Epithelial cell of proximal tubule (primary cell): ENCODE measurements at places on chromosomes 1 and 21. TPM values are rescaled to one million over a fixed set of nuclear protein-coding genes. Genes with fewer than 3 reads are reported as not detected.
A peak's percentile ranks its signal among the peaks of the same experiment; 100 is the strongest.

GRCh38 chr1:112817555-112818373 is 102.6 kb upstream of the PPM1J start:
- no peak for DNase-seq

DNA sequence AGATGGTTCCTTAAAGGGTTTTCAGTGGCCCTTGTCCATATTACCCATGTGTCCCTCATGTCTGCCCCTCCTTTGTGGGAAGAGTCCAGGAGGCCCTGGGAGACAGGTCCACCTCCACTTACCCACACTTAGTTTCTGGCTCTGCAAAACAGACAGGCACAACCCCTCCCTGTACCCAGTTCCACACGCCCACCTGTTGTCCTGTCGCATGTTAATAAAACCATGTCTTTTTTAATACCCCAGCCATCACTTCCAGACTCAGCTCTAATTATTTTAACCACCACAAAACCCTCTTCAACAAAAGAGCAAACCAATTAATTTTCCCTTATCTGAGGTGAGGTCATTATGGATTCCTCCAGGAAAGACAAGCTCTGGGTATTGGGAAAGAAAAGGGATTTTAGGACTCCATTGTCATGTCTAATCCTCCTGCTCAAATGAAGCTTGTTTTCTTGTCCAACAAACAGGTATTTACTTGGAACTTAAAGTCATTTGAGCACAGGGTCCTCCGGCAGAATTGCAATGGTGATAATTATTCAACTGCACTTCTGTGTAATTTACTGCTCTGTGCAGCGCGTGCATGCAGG is 68.9 kb downstream of the CCDC185 start:
- DNase-seq = no peak

GRCh38 chr1:109047339-109047738 is 5.4 kb upstream of the WDR47 start:
- DNase-seq = no peak

GRCh38 chr1:40462956-40463590 is 12.8 kb downstream of the ZFP69B start:
- DNase-seq = no peak

DNA sequence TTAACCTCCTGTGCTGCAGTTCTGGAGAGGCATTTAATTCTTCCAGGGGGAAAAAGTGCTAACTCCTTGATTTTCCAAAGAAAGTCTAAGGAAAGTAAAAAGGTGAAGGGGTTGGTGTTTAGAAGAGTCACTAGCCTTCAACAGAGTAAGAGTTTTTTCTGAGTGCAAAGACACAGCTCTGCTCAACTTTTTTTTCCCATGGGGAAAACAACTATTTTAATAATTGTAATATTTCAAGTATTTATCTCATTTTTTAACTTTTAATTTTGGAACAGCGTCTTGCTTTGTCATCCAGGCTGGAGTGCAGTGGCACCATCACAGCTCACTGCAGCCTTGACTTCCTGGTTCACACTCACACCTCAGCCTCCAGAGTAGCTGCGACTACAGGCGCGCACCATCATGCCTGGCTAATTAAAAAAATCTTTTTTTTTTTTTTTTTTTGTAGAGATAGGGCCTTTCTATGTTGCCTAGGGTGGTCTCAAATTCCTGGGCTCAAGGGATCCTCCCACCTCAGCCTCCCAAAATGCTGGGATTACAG is 202.6 kb downstream of the APP start:
- no peak for DNase-seq

DNA sequence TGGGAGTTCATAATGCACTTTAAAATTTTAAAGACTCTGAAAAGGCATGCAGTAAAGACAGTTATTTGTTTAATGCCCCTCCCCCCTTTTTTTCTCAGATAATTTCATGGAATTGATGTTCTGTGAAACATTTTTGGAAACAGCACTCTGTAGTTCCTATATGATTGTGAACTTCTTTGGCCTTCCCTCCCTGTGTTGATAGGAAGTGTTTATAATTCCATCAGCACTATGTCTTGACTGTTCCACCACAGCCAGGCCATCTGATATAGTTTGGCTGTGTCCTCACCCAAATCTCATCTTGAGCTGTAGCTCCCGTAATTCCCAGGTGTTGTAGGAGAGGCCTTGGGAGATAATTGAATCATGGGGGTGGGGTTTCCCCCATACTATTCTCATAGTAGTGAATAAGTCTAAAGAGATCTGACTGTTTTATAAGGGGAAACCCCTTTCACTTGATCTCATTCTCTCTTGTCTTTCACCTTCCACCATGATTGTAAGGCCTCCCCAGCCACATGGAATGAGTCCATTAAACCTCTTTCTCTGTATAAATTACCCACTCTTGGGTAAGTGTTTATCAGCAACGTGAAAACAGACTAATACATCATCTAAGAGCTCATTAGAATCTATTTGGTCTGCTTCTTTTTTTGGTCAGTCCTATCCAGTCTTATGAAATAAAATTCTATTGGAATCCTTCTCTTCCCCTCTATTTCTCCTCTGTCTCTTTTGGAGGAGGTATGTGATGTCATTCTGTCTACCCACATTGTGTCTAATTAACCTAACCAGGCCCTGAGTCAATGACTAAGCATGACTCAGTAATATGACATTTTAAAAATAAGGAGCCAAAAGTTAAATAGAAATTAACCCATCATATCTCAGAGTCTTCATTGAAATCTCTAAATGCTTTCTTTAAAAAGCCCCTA is 8.9 kb downstream of the CCDC185 start:
- DNase-seq = peak; percentile 63

GRCh38 chr1:243332440-243332839 is 76.6 kb downstream of the SDCCAG8 start:
- DNase-seq = no peak

GRCh38 chr1:214440219-214440965 is 111.0 kb downstream of the PTPN14 start:
- DNase-seq = no peak

DNA sequence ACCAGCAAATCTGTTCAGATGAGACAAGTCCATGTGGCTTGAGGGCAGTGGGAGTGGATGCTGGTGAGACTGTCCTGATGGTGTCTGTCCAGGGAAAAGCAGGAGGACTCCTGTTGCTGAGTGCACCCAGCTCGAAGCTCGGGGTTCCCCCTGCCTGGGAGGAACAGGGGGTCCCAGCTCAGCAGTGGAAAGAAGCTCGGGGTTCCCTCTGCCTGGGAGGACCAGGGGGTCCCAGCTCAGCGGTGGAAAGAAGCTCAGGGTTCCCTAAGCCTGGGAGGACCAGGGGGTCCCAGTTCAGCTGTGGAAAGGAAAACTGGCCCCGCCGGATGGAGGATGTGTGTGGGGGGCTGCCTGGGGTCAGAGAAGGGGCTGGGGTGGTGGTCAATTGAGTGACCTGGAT is 39.1 kb downstream of the CRYAA start:
- no peak for DNase-seq

DNA sequence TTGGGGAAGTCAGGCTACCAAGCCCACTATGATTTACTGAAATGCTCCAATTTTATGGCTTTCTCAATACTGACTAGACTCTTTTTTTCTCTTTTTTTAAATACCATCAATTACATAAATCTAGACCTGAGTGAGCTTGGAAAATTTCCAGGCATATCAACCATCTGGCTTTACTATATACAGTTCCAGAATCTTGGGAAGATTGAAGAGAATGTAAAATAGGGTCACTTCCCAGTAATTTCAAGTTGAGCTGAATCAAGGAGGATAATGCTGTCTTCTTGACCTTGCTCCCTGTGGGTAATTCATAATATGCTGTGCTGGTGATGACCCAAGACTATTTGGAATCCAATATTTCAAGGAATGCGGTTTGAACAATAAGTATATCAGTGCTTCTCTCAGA is 108.1 kb downstream of the MAP3K21 start:
- no peak for DNase-seq

GRCh38 chr1:84712276-84712874 is 22.1 kb upstream of the SSX2IP start:
- no peak for DNase-seq

DNA sequence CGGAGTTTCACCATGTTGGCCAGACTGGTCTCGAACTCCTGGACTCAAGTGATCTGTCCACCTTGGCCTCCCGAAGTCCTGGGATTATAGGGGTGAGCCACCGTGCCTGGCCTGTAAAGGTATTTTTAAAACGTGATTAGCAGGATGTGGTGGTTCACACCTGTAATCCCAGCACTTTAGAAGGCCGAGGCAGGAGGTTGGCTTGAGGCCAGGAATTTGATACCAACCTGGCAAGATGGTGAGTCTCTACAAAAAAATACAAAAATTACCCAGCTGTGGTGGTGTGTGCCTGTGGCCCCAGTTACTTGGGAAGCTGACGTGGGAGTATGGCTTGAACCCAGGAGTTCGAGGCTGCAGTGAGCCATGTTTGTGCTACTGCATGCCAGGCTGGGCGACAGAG is 43.3 kb upstream of the SOD1 start:
- no peak for DNase-seq

DNA sequence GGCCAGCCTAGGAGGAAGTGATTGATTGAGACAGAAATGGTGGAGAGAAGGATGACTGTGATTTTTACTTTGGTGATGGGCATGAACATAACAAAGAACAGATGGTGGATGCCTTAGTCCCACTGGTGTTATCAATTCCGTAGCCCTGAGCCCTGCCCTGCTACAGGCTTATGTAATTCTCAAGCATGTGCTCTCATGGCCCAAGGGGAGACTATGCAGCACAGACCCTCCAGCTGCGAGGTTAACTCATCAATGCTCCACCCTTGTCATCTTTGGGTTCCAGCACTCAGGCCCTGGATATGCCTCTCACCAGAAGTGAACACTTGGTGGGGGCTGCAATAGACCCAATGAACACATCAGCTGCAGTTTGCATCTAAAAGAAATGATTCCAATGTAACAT is 62.7 kb upstream of the LRRC8D start:
- no peak for DNase-seq

DNA sequence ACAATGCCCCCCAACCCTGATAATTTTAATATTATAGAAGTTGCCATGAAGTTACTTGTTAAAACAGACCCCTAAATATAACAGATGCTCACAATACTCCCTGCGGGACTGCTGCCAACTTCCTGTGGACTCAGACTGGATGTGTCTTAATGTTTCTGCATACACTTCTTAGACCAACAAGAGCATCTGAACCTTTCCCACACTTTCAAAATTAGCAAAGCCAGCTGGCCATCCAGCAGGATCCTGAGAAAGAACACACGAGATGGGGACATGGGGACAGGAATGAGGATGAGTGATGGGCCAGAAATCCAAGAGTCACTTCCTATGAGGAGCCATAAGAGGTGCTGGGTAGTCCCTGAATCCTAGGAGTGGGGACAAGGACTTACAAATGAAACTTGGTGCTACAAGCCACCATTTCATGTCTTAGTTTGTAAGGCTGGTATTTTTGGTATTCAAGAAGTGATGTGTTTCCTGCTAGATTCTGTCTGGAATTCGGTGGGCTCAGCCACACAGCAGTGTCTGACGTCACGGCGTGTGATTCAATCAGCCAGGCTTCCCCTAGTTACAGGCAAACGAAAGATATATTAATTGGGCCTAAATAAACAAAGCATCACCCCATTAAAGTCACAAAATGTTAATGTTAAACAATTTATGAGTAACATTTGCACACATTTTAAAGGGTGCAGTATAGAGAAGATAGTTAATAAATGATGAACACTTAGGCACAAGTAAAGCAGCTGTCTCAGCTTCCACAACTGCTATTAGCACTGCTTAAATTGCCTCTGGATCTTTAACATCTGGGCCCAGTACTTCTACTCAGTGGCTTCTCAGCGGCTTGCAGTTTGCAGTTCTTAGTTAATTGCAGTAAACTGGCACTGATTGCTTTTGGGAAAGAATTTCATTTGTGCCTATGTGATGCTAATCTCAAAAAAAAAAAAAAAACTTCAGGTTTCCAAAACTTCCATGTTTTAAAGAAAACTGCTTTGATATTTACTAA is 41.2 kb upstream of the RGS8 start:
- no peak for DNase-seq

- no peak for DNase-seq
These were observed 26.3 kb downstream of the PRMT2 start for GRCh38 chr21:46661642-46662366.

DNA sequence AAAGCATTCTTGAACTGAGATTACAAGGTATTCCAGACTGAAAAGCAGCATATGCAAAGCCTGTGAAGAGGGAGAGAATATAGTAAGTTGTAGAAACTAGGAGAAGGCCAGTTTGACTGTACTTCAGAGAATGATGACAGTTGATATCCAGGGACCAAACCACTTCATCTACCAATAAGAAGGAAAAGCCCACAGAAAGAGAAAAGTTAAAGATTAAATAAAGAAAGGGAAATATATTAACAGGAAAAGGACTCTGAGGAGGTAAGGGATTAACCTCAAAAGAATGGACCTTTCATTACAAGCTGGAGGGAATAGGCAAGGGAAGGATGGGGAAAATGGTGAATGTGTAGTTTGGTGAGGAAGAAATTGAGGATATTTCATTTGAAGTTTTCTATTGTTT is 180.2 kb upstream of the CACYBP start:
- no peak for DNase-seq

Gene LENEP
- total RNA-seq = not detected in 2 replicates

Gene DISP3
- 0.22 and 0.29 TPM in 2 replicates for total RNA-seq

Gene ADCY10
- not detected in 2 replicates for total RNA-seq
